Astrocyte (in vitro differentiated cells and primary cell): ENCODE measurements at places on chromosomes 4 and X. TPM values are rescaled to one million over a fixed set of nuclear protein-coding genes. Genes with fewer than 3 reads are reported as not detected.

Gene GPM6B
- 21.5 and 22.4 TPM in 2 replicates for total RNA-seq

Gene AGTR2
- not detected in 2 replicates for total RNA-seq

Gene SH2D1A
- not detected in 2 replicates for total RNA-seq

DNA sequence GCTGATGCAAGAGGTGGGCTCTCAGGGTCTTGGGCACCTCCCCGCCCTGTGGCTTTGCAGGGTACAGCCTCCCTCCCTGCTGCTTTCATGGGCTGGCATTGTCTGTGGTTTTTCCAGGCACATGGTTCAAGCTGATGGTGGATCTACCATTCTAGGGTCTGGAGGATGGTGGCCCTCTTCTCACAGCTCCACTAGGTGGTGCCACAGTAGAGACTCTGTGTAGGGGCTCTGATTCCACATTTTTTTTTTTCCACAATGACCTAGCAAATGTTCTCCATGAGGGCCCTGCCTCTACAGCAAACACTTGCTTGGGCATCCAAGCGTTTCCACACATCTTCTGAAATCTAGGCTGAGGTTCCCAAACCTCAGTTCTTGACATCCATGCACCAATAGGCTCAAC is 657.9 kb upstream of the CT83 start:
- no peak overlapping the region for H3K27ac ChIP-seq
- no peak overlapping the region for H3K4me3 ChIP-seq
- no peaks in the 10 kb centered on the region for H3K4me1 ChIP-seq
- no peaks in the 10 kb centered on the region for H3K27me3 ChIP-seq
- H3K36me3 ChIP-seq: no peaks in the 10 kb centered on the region

DNA sequence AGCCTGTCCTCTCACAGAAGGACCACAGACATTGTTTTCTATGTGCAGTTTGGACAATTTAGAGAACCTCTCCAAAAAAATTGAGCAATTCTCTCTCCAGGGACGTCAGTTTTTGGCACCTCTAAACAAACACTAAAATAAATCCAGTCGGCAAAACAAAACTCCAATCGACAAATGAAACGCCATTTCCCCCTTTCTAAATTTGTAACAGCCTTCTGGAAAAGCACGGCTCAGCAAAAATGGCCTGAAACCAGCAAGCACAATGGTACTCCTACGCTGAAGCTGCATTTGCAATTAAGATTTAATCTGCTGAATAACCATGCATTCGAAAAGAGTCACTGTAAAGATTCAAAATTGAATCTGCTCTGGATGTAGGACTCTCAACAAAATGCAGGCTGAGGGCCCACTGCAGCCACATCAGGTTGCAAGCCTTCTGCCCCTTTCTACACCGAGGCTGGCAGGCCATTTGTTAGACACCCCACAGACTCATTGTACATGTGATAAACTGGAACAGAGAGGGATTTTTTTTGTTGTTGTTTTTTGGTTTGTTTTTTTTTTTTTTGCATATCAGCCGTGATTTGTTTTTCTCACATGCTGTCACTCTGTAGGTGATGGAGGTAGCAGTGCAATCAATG is 79.9 kb upstream of the MAP3K15 start:
- DNase-seq: no peak
- H3K27me3 ChIP-seq: no peaks in the 10 kb centered on the region
- no peak overlapping the region for H3K27ac ChIP-seq

DNA sequence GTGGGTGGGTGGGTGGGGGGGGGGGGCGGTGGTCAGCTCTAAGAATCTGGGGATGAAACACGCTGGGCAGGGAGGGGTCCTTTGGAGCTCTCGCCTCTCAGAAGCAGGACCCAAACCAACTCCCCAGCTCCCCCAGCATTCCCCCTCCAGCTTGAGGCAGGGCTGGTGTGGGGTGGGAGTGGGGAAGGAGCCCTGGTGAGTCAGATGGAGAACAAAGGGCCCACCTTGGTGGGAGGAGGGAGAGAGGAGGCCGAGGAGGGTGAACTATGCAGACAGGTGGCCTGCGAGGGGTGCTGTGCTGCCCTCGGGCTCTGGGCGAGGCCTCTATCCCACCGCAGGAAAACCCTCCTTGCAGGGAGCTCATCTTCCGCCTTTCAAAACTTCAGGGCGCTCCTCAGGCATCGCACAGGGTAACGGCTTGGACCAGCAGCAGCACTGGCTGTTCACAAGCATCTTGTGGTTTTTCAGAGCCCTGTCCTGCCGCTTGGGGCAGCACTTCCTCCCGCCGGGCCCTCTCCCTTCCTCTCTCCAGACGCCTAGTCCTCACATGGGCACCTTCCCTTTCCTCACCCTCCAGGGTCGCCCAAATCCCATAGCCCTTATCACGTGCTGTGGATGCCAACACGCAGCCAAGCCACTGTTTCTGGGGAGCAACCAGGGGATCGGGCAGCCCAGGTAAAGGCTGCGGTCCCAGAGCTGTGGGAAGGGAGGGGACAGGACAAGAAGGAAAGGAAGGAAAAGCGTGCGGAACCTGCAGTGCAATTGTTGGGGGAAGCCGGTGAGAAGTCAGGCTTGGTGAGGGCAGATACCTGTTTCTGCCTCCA is 34.0 kb upstream of the GRPEL1 start:
- peaks cover 12% of the 10 kb centered on the region for H3K27me3 ChIP-seq
- peak; percentile 41 for DNase-seq
- no peak overlapping the region for H3K27ac ChIP-seq

- H3K4me1 ChIP-seq: no peaks in the 10 kb centered on the region
- DNase-seq: no peak
- H3K27ac ChIP-seq: no peak overlapping the region
Measured at GRCh38 chr4:20354120-20354519, 102.4 kb downstream of the SLIT2 start.

- no peak within 1 kb of the TSS for H3K27ac ChIP-seq
- H3K36me3 ChIP-seq: no peaks in the 10 kb centered on the region
- DNase-seq: peak; percentile 56
- H3K27me3 ChIP-seq: no peaks in the 10 kb centered on the region
- H3K4me3 ChIP-seq: peak within 1 kb of the TSS; percentile 74
Measured at GRCh38 chr4:20251796-20252655, at the start of gene SLIT2. Gene SLIT2 (plus strand): TSS chr4:20251905. CDS start chr4:20253816, 1,911 bp downstream.

DNA sequence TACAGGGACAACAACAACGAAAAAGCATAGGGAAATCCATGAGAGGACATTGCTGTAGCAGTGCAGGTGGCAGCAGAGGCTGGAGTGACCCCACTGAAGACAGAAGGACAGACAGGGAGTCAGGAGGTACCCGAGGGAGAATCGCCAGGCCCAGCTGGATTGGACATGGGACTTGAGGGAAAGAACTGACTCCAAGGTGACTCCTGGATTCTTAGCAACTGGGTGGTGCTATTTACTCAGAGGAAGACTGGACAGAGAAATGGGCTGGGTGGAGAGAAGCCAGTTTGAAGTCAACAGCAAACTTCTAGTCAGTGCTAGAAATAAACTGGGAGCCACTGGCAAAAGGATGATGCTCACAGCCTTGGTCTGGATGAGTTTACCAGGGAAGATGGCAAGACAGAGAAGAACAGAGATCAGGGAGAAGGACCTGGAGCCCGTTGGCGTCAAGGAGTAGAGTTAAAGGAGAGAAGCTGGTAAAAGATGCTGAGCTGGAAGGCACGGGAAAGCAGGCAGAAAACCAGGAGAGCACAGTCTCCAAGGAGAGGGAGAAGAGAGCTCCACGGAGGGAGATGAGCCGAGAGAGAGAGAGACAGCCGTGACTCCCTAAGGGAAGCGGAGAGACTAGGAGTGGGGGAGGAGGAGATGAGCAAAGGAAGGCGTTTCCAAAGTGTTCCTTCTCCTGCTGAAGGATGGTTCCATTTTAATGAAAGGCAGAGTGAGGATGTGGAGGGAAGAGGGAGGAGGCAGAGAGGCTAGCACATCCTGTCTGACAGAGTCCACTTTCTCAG is 119.4 kb downstream of the AFAP1 start:
- H3K4me1 ChIP-seq: peaks cover 51% of the 10 kb centered on the region
- H3K36me3 ChIP-seq: peaks cover 79% of the 10 kb centered on the region
- no peak overlapping the region for H3K4me3 ChIP-seq

DNA sequence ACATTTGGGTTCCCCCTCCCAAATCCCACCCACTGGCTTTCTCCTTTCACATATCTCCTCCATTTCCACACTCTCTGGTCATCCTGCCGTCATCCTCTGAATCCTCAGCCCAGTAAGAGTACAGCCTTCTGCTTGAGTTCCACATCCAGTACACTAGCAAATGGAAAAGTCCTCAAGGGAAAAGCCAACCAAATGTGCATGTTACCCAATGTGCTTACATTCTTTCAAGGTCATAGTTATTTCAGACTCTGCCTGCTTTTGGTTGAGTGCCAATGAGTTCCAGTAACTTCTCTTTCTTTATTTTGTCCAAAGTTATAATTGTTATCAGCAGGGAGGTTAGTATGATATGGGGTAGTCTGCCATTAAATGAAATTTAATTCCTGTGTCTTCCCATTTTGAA is 78.1 kb downstream of the SRPX start:
- H3K4me3 ChIP-seq: no peak overlapping the region
- no peaks in the 10 kb centered on the region for H3K27me3 ChIP-seq
- H3K4me1 ChIP-seq: no peaks in the 10 kb centered on the region
- H3K36me3 ChIP-seq: no peaks in the 10 kb centered on the region

GRCh38 chr4:17068392-17068791 is 169.9 kb upstream of the LDB2 start:
- peak; percentile 58 for DNase-seq
- H3K36me3 ChIP-seq: no peaks in the 10 kb centered on the region
- no peak overlapping the region for H3K27ac ChIP-seq
- no peaks in the 10 kb centered on the region for H3K27me3 ChIP-seq
